KG1 (cell line): ENCODE measurements at places on chromosomes 2 and 18.

DNA sequence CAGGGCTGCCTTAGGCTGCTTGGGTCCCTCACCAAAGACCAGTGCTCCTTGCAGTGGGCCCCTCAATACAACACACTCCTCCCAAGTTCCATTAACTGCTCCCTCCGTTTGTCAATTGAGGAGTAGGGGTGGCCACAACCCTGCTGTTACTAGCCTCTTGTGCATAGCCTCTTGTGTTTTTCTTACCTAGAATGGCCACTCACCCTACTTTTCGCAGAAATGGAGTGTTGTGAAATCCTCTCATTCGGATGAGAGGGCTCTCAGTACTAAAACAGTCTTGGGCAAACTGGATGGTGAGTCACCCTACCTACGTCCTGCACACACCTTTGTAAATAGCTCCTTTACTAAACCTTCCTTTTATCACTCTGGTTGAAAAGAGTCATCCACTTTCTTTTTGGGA, 253.9 kb downstream of the OSR1 start:
- no peak for DNase-seq

- no peak for DNase-seq
Observed at GRCh38 chr2:127408807-127409099, 9.5 kb upstream of the PROC start.

- no peak for DNase-seq
Observed at GRCh38 chr2:96907115-96908041, 37.5 kb upstream of the SEMA4C start.

- DNase-seq, result no peak
Observed at GRCh38 chr2:32464431-32464830, 107.6 kb downstream of the BIRC6 start.

DNA sequence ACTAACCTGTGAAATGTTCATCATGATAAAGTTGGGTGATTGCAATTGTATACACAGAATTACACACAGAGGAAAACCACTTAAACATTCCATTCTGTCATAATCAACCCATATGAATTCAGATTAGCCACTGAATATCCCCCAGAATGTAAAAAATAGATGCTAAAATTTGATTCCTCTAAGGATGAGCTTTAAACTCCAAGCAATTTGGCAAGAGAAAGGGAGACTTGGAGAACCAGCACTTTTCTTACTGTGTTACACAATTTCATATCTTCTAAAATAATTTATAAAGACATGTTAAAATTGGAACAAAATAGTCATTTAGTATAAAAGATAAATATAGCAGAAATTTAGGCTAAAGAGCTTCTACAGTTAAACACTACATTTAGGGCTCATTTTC, 146.3 kb upstream of the LMAN1 start:
- DNase-seq, result no peak

DNA sequence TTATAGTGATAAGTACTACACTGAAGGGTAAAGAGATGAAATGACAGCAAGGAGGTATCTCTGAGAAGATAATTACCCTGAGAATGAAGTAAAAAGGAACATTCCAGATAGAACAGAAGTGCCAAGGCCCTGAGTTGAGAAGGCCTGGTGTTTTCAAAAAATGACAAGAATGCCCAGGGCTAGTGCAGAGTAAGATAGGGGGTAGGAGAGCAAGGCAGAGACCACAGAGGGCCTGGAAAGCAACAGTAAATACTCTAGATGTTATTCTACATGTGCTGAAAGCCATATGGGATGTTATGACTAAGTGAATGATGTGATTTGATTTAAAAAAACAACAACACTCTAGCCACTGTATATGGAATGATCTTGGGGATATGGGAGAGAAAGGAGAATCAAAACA, 52.3 kb downstream of the BAZ2B start:
- DNase-seq, result no peak

DNA sequence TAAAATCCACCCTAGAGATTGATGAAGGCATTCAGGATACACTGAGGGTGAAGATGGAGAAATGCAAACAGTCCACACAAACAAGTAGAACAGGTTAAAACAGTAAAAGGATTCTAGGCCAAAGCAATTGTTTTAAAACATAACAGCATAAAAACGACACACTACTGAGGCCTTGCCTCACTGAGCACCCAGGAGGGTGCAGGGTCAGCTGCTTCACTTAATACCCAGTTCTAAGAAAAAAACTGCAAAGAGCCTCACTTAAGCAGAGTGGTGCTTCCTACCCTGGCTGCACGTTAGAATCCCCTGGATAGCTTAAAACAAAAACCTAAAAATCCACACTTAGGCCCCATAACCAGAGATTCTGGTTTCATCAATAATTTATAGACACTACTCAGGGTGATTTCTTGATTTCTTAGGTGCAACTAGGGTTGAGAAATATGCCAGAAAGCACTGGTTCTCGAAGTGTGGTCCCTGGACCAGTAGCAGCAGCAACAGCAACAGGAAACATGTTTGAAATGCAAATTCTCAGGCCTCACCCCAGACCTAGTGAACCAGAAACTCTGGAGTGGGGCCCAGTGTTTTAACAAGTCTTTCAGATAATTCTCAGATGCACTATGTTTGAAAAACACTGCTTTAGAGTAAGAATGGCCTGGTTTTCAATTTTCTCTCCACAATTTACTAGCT, 279.1 kb downstream of the ZEB2 start:
- no peak for DNase-seq

DNA sequence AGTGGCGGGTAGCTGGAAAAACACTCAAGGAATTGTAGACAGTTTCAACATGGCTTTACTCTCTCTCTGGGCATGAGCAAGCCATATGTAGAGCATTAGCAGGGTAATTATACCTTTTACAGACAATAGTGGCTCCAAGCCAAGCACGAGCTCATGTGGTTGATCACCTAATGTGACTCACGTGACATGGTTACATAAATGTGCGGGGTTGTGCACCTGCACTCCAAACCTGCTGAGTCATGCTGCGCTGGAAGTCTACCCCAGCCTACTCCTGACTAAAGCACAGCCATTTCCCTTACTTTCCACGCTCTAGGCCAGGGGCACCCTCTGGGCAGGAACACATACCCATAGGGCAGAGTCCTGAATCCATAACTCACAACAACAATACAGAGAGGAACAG, 232.8 kb downstream of the MBD5 start:
- no peak for DNase-seq
